CD14-positive monocyte (primary cell): ENCODE measurements at places on chromosomes 3 and 15. TPM values are rescaled to one million over a fixed set of nuclear protein-coding genes. Genes with fewer than 3 reads are reported as not detected.
A peak's percentile ranks its signal among the peaks of the same experiment; 100 is the strongest.

DNA sequence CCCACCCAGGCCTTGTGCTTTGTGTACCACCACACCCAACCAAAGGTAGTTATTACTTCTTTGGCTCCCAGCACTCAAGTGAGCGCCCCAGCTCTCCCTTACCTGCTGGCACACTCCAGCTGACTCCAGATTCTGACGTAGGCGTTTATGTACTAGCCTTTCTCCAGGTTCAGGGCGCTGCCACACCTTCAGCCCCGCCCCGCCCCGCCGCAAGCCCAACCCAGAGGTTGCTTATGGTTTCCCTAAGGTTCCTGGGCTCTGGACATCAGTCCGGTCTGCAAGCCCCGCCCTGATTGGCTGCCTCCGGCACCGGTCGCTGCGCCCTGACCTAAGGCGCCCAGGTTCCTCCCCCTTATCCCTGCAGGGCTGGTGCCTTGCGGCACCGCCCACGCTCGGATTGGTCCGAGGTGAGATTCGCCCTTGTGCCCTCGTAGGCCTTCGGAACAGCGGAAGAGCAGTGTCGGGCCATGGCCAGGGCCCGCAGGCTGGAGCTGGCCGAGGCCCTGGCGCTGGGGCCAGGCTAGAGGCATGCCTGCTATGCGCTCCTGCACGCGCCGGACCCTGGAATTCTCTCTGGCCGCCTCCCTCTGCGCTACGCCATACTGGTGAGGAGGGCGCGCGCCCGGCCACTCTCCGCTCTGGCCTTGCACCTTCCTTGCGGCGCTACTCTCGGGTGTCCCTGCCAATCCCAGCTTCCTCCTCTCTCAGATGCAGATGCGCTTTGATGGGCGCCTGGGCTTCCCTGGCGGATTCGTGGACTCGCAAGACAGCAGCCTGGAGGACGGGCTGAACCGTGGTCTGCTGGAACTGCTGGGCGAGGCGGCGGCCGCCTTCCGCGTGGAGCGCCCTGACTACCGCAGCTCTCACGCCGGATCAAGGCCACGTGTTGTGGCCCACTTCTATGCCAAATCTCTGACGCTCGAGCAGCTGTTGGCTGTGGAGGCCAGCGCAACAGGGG is 19.8 kb upstream of the NUDT16 start:
- DNase-seq, result peak; percentile 97

DNA sequence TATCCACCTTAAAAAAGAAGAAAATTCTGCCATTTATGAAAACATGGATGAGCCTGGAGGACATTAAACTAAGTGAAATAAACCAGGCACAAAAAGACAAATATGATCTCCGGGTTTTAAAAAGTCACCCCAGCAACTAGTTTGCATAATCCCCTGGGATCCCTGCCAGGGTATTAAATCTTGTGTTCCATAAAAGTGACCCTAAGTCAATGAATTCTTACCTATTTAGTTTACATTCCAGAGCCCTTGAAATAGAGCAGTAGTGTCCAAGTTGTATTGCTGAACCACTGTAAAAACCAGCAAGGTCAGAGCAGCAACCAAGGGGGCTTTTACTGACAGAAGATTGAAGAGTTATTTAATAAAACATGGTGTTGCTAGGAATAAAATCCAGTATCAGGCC is 716.8 kb upstream of the BCHE start:
- no peak for DNase-seq

GRCh38 chr3:14616606-14617507 is 34.7 kb upstream of the CCDC174 start:
- no peak for DNase-seq

GRCh38 chr3:181328346-181328745 is 338.8 kb upstream of the DNAJC19 start:
- no peak for DNase-seq

The ATP2C1 gene
- polyA plus RNA-seq, result 11.7 TPM

The BUB1B gene
- polyA plus RNA-seq, result not detected
